ENCODE measurements at places on chromosomes 7 and 10. TPM values are rescaled to one million over a fixed set of nuclear protein-coding genes. Genes with fewer than 3 reads are reported as not detected.

AZGP1 gene
- 91.7 TPM for total RNA-seq

ZP3 gene
- not detected for total RNA-seq

OR13A1 gene
- total RNA-seq: not detected

GPR22 gene
- not detected for total RNA-seq

JAKMIP3 gene
- total RNA-seq: 0.36 TPM

CHST15 gene
- 69.5 TPM for total RNA-seq

CLDN4 gene
- 0.65 TPM for total RNA-seq

RSU1 gene
- total RNA-seq: 70.3 TPM

TAS2R5 gene
- 4.9 TPM for total RNA-seq

STOX1 gene
- 3.2 TPM for total RNA-seq

CCL26 gene
- 1.6 TPM for total RNA-seq

RRP12 gene
- 14.2 TPM for total RNA-seq

SHTN1 gene
- total RNA-seq: 16.8 TPM

ASB13 gene
- total RNA-seq: 46.5 TPM

LDB3 gene
- 22.4 TPM for total RNA-seq

All from omental fat pad (tissue), 4 donors.